Stimulated activated CD4-positive, alpha-beta T cell treated with anti-CD3 and anti-CD28 coated beads, Interleukin-12 subunit alpha, Interleukin-12 subunit beta, amount 100 ng/mL, for 24 hours (primary cell): ENCODE measurements at places on chromosomes 3 and 15.

- no peak for DNase-seq
These were observed 27.4 kb downstream of the MAP6D1 start for GRCh38 chr3:183797996-183798395.

DNA sequence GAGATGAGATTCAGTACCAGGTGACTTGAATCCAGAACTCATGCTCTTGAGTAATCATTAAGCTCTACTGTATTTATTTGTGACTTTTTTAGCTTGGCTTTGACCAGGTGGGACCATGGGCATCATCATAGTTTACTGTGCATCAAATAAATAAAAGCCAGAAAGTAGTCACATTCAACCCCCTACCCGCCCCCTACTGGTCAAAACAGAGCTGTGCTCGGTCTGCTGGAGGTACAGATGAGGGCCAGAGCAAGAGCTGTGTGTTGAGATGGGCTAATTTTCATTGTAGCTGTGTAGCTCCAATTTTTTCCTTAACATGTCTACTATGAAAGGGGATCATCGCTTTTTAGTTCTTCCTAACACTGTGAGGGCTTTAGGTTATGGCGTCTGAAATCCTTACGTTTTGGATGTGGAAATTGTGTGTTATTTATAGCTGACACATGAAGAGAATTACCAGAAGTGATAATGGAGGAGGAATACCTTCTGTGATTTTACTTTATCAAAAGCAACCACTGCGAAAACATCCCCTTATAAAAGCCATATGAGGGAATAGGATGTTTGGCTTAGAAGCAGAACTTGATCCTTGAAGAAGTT, 375.1 kb downstream of the PTPRG start:
- no peak for DNase-seq

DNA sequence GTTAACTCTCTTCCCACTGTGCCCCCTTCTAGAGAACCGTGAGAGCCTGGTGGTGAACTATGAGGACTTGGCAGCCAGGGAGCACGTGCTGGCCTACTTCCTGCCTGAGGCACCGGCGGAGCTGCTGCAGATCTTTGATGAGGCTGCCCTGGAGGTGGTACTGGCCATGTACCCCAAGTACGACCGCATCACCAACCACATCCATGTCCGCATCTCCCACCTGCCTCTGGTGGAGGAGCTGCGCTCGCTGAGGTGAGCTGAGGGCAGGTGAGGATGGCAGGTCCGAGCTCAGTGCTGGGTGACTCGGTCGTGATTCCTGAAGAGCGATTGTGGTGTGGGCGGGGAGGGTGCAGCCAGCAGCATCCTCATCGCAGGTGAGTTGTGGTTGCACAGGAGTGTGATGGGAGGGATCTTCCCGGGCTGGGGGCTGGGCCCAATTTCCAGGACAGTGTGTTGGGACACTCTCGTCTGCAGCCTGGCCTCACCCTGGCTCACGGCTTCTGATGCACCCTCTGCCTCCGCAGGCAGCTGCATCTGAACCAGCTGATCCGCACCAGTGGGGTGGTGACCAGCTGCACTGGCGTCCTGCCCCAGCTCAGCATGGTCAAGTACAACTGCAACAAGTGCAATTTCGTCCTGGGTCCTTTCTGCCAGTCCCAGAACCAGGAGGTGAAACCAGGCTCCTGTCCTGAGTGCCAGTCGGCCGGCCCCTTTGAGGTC, 8.0 kb downstream of the MCM2 start:
- no peak for DNase-seq

DNA sequence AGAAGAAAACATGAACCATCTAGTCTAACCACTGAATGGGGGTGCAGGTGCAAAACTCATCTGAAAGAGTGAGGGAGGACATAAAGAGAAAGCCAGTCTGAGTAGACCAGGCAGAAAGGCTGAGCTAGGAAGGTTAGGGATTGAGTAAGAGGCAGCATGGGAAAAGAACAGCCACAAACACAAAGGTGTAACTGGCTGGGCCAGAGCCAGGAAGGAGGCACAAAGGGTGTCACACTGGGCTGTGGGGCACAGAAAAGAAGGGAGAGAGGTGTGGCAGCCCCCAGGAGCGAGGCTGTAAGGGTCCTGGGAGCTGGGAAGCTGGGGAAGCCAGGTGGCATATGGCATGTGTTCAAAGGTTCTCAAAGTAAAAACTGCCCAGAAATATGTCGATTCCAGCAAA, 18.7 kb downstream of the IGSF11 start:
- no peak for DNase-seq

GRCh38 chr3:156818273-156818651, 7.9 kb upstream of the LEKR1 start:
- no peak for DNase-seq
